ENCODE measurements at places on chromosomes 2 and 18.

DNA sequence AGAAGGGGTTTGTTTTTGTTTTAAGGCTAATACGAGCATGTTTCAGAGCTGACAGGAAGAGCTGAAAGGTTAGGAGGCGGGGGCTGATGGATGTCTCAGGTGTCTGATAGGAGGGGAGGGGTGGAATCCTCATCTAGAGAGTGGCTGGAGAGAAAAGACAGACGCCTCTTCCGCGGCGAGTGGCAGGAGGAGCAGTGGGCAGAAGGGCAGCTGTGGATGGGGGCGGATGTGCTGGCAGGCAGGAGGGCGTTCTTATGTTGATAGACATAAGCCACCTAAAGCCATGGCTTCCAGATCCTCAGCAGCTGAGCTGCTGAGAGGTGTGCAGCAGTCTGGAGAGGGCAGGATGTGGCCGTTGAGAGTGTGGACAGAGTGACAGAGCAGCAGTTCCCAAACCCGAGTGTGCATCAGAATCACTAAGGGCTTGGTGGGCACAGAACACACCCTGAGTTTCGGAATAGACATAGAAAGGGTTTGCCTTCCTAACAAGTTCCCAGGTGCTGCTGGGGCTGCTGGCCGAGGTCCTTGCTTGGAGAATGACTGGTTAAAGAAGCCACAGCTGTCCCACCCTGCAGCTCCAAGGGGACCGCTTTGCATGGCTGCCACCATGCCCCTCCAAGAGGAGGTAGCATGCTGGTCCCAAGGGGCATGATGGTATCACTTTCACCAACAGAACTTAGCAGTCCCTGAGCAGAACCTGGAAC, 3.0 kb upstream of the ITM2C start:
- no peak for DNase-seq

GRCh38 chr2:241563031-241563507, 4.5 kb downstream of the BOK start:
- DNase-seq: no peak

- DNase-seq: no peak
These were observed 71.5 kb downstream of the KIAA1328 start for GRCh38 chr18:36900466-36900865.

GRCh38 chr18:75533950-75534349, 106.4 kb upstream of the SMIM21 start:
- no peak for DNase-seq

DNA sequence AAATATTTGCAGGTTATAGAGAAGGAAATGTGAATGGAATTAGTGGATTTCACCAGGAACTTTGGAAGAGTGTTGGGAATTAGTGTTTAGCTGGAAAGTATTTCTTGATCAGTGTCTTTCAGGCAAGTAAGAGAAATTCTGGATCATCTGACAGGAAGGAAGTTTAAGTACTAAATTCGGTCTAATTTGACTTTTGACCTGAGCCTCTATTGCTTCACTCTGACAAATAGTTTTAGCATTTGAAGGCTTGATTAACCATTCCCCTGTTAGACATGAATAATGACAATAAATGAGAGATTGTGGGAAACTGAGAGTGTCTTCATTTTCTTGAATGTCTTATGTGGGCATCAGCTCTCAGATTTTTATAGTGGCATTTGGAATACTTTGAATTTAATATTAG, 16.0 kb downstream of the CCNT2 start:
- DNase-seq: no peak

DNA sequence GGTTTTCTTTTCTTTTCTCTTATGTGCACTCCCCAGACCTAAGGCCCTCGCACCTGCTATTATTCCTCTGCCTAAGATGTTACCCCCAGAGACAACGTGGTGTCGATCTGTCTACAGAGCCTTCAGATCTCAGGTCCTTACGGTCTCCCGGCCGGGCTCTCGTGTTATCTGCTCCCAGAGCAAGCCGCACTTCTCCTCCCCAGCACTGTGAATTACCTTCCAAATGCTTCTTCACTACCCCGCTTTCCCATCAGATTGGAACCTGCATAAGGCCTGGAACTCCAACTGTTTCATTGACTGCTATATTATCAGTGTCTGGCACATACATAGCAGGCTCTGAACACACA, 71.2 kb upstream of the ODC1 start:
- no peak for DNase-seq

DNA sequence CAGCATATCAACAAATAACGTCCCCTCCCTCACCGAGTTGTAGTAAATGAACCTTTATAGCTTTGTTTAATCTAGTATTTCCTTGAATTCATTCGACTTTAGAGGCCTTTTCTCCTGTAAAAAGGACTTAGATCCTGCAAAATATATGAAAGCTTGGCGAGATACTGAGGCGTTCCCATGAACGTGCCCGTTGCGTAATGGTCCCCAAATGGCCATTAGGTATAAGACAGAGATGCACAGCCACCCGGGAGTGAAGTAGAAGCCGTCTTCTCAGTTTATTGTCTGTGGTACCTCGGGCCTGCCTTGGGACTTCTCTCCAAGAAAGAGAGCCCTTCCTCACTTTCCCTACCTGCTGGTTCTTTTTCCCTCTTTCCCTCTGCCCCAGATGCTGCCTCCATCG, 310.6 kb downstream of the CELF4 start:
- DNase-seq: no peak

DNA sequence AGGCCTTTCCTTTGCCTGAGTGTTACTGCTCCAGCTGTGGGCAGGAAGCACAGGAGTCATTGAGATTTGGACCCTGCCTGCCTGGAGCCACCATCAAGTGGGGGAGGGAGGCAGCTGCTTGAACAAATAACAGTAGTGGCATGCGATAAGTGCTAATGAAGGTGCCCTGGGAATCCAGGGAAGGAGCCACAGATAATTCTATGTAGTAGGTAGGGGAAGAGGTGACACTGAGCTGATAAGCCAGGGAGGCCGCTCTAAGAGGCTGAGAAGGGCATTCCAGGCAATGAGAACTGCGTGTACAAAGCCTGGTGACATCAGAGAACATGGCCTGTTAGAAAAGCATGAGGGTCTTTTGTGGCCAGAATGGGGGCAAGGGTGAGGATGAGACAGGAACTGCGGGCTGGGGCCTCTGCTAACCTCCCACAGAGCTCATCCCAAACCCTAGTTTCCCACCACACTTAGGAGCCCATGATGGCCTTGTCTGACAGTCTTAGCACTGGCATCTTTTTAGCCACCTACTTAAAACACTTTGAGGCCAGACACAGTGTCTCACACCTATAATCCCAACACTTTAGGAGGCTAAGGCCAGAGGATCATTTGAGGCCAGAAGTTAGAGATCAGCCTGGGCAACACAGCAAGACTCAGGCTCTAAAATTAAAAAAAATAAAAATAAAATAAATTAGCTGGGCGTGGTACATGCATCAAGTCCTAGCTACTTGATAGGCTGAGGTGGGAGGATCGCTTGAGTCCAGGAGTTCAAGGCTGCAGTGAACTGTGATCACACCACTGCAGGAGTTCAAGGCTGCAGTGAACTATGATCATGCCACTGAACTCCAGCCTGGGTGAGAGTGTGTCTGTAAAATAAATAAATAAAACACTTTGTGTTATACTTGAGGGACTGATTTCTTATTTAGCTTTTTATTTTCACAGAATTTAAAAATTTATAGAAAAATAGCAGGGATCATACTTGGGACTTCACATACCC, 58.9 kb downstream of the TET3 start:
- no peak for DNase-seq

GRCh38 chr18:6055711-6056110, 160.4 kb upstream of the TMEM200C start:
- no peak for DNase-seq

- DNase-seq: no peak
These were observed 117.7 kb downstream of the ZNF516 start for GRCh38 chr18:76377359-76377756.

DNA sequence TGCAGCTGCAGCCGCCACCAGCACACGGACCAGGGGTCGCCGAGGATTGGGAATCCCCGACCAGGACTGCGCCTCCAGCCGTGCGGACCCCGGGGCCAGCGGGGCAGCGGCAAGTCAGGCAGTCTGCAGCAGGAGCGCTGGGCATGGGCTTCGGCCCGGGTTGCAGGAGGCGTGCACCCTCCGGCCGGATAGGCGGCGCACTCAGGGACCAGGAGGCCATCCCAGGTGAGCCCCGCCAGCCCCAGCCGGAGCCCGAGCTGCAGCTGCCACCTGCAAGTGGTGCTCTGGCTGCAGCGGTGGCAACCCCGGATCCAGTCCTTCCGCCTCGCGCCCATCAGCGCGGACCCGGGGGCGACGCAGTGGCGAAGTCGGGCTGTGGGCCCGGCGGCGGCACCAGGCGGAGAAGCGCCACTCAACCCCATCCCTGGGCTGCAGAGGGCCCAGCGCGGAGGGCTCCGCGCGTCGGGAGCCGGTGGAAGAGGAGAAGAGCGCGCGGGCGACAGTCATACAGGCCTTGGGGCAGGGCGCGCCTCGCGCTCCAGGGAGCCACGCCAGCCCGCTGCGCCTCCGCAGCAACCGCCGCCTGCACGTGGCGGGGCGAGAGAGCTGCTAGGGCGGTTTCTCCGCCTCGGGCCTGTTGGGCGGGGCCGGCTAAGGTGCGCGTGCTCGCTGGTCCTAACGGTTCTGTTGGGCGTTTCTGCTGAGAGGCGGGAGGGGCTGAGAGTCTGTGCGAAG, 73.8 kb downstream of the RPIA start:
- DNase-seq: peak; percentile 59

GRCh38 chr2:26840937-26841610, 6.9 kb upstream of the DPYSL5 start:
- peak; percentile 1 for DNase-seq

GRCh38 chr2:110865188-110865587, 132.8 kb downstream of the ACOXL start:
- no peak for DNase-seq

- no peak for DNase-seq
These were observed 56.4 kb upstream of the MGAT5 start for GRCh38 chr2:134197445-134197844.

GRCh38 chr18:7575465-7576028, 8.4 kb downstream of the PTPRM start:
- DNase-seq: no peak

DNA sequence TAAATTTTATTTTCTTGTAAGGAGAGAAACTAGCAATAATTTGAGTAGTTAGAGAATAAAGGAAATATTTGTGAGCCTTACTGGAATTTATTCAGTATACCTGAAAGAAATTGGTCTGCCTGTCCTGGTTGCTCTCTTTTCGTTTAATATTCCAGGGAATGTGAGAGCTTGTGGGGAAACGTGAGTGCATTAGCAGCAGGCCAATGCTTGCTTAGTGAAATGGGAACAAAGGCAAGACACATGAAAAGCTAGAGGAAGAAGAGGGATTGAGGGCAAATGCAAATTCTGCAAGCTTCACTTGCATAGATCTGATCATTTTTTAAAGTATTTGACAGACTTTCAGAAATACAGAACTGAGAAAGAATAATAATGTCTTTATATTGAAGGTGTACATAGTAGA, 111.0 kb downstream of the ERBB4 start:
- no peak for DNase-seq

DNA sequence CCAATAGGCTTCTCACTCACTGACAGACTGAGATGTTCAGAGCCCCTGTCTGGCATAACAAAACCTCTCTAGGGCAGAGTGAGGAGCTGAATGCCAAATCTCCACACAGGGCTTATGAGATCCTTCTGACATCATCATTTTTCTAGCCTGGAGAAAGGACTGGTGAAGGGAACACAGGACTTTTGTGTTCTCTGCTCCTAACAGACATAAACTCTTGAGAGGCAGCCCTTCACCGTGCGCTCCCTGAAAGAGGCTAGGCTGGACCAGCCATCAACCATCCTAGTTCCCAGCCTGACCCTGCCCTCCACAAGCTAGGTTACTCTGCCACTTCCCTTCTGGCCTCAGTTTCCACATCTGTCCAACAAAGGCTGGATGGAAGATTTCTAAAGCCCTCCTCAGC, 141.9 kb downstream of the SUCLG1 start:
- DNase-seq: no peak

DNA sequence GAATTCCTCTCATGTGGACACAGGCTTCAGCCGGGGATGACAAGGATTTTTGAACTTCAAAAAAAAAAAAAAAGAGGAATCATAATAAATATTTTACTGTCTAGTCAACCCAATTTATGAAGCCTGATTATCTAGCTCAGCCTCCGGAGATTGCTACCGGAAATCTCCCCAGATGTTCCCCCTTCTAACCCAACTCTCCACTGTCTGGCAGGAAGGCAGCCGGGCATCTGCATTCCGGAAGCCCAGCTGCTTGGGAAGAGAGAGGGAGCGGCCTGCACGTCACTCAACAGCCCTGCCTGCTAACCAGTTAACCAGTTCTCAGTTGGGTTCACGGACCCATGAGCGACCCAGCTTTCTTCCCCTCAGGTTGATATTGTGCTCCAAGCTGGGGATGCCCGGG, 87.2 kb upstream of the POU3F3 start:
- no peak for DNase-seq

- DNase-seq: no peak
These were observed 222.0 kb downstream of the LOXHD1 start for GRCh38 chr18:46435031-46435430.

DNA sequence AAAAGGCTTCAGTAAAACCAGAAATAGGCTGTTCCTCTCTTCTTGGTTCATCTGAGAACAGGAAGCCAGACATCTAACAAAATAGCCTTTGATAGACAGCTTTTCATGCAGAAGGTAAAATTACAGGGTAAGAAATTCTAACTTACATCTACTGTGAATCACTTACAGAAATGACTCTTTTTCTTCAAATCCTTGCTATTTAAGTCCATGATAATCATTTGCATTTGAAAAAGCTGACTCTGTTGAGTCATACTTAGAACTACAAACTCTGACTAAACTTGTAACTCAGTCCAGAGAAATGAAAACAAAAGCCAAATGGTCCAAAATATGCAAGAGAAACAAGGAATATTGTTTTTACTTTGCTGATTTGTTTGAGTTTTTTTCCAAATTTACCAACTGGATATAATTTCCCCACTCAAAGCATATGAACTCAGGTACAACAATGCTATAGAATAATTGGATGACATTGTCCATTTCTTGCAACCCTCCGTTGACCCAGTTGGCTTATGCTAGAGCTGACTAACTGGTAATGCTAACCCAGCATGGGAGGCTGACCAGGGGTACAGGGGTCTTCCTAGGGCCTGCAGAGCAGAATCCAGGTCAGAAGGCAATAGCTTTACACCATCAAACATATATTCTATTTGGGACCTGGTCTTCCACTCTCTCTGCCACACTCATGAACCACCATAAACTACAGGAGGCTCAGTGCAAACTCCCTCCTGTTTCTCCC, 18.8 kb upstream of the MREG start:
- no peak for DNase-seq

- DNase-seq: no peak
These were observed 932.3 kb upstream of the ACVR2A start for GRCh38 chr2:146912536-146912935.

DNA sequence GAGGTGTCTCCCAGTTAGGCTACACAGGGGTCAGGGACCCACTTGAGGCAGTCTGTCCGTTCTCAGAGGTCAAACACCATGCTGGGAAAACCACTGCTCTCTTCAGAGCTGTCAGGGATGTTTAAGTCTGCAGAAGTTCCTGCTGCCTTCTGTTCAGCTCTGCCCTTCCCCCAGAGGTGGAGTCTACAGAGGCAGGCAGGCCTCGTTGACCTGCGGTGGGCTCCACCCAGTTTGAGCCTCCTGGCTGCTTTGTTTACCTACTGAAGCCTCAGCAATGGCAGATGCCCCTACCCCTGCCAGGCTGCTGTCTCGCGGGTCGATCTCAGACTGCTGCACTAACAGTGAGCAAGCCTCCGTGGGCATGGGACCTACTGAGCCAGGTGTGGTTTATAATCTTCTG, 346.3 kb downstream of the CELF4 start:
- no peak for DNase-seq

- DNase-seq: no peak
These were observed 36.0 kb downstream of the MRPL33 start for GRCh38 chr2:27807476-27807875.

Measured in NCI-H1092 treated with DMSO at 0.1 percent for 48 hours (cell line).